ENCODE measurements at places on chromosomes 3 and 15.

- no peak for DNase-seq
These were observed 1.3 kb upstream of the CTNNB1 start for GRCh38 chr3:41198046-41198445.

DNA sequence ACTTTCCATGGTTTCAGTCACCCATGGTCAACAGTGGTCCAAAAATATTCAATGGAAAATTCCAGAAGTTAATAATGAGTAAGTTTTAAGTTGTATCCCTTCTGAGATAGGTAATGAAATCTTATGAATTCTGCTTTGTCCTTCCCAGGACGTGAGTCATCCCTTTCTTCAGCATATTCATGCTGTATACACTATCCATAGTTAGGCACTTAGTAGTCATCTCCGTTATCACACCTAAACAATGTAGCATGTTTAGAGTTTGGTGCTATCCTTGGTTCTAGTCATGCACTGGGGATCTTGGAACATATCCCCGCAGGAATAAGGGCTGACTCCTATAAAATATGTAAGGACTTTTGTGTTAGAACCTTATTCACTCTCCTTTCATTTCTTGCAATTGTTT lies 153.2 kb downstream of the UNC13C start:
- DNase-seq: no peak

- no peak for DNase-seq
These were observed 40.9 kb downstream of the MUC20 start for GRCh38 chr3:195761567-195762248.

GRCh38 chr15:78072080-78072892 lies 5.2 kb downstream of the TBC1D2B start:
- peak; percentile 58 for DNase-seq

DNA sequence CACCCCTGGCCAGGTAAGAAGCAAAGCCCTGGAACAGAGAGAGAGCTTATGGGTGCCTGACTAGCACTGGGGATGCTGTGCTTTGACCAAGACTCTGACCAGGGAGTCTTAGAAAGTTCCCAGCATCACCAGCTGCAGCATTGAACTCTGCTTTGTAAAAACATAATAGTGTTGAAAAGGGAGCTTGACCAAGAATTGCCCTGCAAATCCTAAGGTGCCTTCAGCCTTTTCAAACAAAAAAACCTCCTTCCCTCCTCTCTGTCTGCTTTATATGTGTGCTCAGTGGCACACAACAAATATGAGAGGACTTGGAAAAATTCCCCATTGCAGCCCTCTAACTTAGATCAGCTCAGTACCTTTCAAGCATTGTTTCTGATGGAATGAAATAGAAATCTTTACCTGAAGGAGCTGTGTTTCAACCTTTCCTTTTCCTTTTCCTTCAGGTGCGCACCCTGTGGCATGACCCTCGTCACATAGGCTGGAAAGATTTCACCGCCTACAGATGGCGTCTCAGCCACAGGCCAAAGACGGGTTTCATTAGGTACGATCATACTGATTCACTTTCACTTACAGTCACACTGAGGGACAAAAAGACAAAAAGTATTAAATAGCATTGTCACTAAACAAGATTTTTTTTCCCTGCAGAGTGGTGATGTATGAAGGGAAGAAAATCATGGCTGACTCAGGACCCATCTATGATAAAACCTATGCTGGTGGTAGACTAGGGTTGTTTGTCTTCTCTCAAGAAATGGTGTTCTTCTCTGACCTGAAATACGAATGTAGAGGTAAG lies 13.0 kb downstream of the THBS1 start:
- no peak for DNase-seq

DNA sequence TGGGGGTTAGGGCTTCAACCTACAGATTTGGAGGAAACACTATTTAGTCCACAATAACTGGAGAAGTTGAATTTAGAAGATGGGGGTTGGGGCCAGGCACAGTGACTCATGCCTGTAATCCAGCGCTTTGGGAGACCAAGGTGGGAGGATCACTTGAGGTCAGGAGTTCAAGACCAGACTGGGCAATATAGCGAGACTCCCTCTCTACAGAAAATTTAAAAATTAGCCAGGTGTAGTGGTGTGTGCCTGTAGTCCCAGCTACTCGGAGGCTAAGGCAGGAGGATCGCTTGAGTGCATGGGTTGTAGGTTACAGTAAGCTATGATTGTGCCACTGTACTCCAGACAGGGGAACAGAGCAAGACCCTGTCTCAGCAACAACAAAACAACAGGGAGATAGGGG lies 5.0 kb upstream of the DYNLT2B start:
- DNase-seq: no peak

DNA sequence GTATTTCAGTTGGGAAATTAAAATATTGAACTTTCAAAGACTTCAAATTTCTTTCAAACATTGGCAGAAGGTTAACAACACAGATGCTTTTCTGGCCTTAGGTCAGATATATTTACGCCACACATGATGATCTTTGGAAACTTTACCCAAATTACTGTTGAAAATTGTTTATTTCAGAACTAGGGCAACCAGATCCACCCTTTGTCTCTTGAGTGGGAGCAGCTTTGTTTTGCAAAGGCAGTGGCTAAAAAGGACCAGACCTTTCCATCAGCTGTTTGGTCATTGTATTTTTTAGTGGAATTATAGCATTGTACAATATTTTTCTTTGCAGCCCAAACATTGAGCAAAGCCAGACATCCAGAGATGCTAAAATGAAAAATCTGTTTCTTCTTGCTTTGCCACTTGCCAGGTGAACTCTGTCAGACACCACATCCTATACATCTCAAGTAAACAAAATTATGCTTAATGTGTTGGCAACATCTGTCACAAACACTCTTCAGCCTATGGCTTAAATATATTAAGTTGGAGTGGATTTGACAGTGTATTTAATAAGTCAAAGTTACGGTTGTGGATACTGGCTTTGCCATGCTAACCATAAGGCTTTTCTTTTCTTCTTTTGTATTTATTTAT lies 651.9 kb downstream of the RBMS3 start:
- DNase-seq: no peak

DNA sequence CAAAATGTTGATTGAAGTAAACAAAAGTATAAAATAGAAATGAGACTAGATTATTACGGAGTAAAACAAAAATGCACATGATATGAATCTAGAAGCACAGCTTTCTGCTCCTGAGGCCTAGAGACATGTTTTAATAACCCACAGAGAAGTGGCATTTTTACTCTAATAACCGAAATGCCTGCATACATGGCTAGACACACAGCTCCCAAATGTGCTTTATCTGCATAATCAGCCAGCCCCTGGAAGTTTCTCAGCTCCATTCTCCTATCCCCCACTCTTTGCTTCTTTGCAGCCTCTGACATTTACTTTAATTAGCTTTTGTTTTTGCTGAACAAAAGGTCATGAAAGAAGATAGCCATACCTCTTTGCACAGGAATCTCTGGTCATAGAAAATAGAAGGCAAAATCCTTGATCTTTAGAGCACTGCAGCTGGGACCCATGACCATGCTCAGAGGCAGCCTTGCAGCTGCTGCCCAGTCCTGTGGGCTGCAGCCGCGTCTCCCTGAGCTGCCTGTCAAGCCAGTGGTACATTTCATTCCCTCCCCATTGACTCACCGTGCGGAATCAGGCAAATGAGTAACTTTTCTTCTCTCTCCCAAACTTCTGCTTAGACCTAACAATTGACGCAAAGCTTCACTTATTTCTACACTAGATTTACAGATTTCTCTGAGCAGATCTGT lies at the start of gene VEPH1:
TSS of gene VEPH1 (minus strand) at position 501 of the 680 bp plus-strand sequence. CDS start 8,067 bp downstream, outside the sequence.
- no peak for DNase-seq

DNA sequence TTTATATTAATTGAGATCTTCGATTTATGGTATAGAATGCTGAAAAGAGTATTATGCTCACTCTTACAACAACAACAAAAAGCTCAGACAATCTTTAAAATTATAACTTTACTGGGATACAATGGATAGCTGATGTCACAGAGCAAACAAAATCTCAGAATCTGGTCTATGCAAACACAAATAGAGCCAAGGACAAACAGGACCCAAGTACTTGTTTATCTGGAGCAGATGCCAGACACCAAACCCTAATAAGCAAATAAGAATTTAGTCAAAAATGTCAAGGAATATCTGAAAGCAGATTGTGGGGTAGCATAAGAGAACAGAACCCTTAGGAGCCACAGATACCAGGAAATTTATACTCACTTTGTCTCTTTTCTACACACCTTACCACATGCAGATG lies 302.2 kb downstream of the CGGBP1 start:
- no peak for DNase-seq

DNA sequence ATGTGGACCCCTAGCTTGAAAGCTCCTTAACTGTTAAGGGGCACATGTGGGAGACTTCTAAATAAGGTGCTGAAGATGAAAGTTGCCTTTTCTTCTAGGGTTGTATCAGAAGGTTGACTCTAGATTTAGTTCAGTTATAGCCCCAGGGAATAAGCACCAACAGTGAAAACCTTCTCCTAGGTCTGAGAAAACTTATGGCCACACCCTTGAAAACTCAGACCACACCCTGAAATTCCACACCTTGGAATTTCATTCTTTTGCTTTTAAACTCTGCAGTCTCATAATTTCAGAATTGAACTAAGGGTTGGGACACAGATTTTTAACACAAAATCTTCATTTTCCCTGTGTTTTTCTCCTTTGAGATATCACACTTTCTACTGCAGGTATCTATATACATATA lies 355.8 kb upstream of the IL12A start:
- DNase-seq: no peak

DNA sequence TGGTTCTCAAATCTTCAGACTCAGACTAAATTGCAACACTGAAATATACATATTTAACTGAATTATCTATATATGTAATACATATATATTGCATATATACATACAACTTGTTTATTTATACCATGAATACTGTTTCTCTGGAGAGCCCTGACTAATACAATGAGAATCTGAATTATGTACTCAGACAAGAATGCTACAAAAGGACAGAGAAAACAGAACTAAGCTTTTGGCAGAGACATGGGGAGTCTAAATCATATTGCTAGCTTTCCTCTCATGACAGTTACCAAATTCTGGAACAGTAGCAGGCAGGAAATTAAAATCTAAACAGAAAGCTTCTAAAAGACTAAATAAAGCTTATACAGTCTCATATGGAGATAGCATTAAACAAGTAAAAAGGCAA lies 142.4 kb upstream of the KCNMB2 start:
- peak; percentile 41 for DNase-seq

DNA sequence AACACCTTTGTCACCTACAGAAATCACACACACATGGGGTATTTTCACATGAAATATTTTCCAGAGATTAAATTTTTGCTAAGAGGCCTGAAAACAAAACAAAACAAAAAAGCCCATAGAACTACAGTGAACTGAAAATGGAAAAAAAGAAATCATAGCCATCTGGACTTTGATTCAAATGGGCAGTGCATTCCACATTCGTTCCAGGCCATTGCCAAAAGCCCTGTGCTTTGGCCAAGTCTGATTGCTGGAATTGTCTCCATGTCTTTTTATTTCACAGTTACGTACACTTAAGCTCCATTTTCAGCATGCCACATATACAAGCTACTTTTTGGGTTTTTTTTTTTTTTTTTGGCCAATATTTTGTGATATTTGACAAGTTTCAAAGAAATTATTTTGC lies 47.1 kb downstream of the TFG start:
- peak; percentile 47 for DNase-seq

- DNase-seq: peak; percentile 50
These were observed 111.7 kb downstream of the NUP210 start for GRCh38 chr3:13308380-13308801.

- no peak for DNase-seq
These were observed 31.1 kb upstream of the ANXA2 start for GRCh38 chr15:60428935-60429334.

- DNase-seq: peak; percentile 77
These were observed 577 bp downstream of the ZNF148 start for GRCh38 chr3:125374501-125374995.

- no peak for DNase-seq
These were observed 5.2 kb downstream of the ANXA2 start for GRCh38 chr15:60392601-60392985.

GRCh38 chr3:72322264-72322976 lies 525.8 kb downstream of the SHQ1 start:
- no peak for DNase-seq

DNA sequence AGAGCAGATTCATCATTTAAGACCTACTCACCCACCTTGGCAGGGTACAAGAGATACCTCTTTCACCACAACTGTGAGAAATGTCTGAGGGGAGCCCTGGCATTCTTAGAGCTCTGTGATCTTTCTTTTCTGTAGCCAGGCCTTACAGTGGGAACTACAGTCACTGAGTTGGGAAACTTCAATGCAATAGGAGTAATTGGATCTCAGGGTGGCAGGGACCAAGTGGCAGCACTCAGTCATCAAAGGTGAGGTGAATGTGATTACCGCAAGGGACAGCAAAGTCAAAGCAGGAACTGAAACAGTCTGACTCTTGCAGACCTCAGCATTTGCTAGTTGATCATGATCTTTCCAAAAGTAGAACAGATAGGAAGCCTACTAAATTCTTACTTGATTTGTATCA lies 7.2 kb upstream of the MCF2L2 start:
- no peak for DNase-seq

- no peak for DNase-seq
These were observed at the start of gene ATP13A5 for GRCh38 chr3:193378706-193379105. TSS of gene ATP13A5 (minus strand) at chr3:193378753. CDS start at chr3:193378725, 28 bp downstream.

GRCh38 chr15:64096668-64097384 lies 1.0 kb downstream of the SNX1 start:
- peak; percentile 19 for DNase-seq

All from GM03348 (cell line).